GM23248 (cell line): ENCODE measurements at places on chromosomes 6 and 20.

DNA sequence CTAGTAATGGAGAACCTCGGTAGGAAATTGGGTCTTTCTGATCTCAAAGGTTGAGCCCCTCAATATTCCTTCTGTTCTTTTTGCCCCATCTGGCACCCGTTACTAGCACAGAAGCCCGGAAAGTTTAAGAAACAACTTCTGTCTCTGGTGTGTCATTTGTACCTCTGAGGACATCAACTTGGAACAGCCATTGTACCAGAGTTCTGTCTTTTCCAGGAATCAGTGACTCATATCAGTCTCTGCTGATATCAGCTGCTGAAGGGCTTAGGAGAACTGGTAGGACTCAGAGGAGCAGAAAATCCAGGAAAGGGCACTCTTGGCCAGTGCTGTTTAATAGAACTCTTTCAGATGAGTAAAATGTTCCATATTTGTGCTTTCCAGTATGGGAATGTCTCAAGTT is 78.3 kb upstream of the CHD6 start:
- peak; percentile 36 for DNase-seq

DNA sequence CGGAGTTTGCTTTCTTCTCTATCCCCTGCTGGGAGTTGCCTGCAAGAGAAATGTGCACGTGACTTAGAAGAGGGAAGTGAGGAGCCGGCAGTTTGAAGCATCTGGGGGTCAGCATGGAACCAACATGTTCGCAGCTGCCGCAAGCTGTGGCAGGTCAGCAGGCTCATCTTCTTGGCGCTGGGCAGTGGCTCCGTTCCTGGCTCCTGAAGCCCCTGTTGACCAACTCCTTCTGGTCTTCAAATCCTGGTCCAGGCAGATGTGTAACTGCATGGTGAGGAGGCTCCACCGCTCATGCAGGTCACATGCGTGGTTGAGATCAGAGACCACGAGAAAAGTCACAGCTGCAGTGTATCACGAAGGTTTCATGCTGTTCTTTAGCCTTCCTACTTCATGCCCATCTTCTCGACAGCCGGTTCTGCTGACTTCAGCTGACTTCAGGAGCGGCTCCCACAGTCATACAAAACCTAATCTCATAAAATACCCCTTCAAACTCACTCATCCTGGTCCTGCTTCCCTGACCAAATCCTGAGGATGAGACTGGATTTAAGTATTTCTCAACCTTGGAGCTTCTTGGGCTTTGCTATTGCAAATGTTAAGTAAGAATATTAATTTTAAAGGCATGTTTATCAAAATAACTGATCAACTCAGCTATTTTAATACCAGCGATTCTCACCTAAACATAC is 44.9 kb upstream of the BCAS1 start:
- DNase-seq: peak; percentile 46

- peak; percentile 76 for DNase-seq
Observed at GRCh38 chr6:17418281-17419188, 25.1 kb downstream of the CAP2 start.

DNA sequence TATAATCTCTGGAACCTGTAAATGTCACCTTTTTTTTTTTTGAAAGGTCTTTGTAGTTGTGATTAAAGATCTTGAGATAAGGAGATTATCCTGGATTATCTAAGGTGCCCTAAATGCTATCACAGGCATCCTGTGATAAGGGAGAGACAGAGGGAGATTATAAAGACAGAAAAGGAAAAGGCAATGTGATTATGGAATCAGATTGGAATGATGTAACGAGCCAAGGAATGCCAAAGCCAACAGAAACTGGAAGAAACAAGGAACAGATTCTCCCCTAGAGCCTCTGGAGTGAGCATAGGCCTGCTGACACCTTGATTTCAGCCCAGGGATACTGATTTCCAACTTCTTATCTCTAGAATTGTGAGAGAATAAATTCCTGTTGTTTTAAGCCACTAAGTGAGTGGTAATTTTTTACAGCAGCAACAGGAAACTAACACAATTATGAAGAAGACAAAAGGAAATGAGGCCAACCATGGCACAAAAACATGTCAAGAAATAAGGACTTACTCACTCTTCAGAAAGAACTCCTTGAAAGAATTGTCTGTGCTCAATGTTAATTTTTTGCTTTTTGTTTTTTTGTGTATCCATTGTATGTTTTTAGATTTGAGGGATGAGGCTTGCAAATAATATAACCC is 82.7 kb downstream of the CFAP61 start:
- DNase-seq: no peak

- DNase-seq: no peak
Observed at GRCh38 chr6:42961020-42961470, 491 bp downstream of the GNMT start.

- DNase-seq: peak; percentile 58
Observed at GRCh38 chr20:25573288-25574251, 11.8 kb downstream of the NINL start.

GRCh38 chr6:140071601-140072062 is 697.2 kb upstream of the CITED2 start:
- peak; percentile 87 for DNase-seq

DNA sequence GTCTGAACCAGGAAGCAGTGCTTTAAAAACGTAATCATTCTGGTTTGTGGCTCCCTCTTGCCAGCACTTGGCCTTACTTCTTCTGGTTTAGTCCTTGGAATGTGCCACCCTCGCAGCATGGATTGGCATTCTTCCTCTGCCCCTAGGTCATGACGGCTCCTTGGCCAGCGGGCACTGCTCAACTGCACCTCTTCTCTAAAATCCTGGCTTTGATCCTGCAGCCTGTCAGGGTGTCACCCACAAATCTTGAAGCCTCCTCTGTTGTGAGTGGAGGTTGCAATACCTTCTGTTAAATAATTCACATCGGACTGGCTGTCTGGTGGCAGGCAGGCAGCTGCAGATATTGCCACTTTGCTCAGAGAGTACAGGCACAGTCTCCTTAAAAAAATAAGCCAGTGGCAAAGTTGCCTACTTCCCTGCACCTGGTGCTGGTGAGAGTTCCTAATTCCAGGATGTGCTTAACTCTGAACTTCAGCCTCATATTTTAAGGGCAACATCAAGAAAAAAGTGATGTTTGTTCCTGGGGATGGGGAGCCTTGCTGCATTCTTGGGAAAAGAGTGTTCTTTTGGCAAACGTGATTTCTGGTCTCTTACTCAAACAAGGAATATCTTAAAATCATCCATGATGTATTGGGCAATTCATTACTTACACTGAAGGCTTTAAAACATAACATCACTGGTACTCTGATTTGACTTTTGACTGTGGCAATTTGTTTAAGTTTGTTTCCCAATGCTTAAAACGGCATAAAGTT is 179.8 kb downstream of the FOXA2 start:
- peak; percentile 41 for DNase-seq

GRCh38 chr6:142378138-142378875 is 76.5 kb downstream of the ADGRG6 start:
- DNase-seq: peak; percentile 72

DNA sequence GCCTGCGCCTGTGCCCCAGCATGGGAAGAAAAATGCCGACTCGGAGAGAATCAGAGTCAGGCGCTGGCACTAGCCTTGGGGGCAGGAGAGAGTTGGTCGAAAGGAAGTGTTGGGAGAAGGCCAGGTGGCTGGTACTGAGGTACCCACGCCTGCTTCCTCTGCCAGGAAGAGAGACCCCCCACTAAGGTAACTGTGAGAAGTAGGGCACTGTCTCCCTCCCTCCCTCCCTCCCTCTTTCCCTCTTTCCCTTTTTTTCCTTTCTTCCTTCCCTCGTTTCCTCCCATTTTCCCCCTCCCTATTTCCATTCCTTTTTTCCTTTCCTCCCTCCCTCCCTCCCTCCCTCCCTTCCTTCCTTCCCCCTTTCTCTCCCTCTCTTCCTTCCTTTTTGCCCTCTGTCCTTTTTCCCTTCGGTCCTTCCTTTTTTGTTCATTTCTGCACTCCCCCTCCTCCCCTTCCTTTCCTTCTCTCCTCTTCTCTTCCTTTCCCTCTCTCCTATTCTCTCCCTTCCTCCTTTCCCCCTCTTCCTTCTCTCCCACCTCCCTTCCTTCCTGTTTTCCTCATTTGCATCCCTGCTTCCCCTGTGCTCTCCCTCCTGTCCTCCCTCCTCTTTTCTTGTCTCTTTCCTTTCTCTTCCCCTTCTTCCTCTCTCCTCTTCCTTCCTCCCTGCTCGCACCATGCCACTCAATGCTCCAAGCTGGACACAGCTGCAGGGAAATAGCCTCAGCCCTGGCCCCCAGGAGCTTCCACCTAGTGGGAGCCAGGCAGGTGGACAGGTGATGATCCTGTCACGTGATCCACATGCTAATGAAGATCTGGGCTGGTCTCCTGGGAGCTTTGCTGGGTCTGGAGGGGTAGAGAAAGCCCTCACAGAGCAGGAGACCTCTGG is 148.0 kb downstream of the DHX35 start:
- no peak for DNase-seq

- no peak for DNase-seq
Observed at GRCh38 chr20:16290358-16290757, 282.9 kb downstream of the KIF16B start.

- DNase-seq: no peak
Observed at GRCh38 chr20:14956538-14956937, 619.1 kb upstream of the FLRT3 start.

GRCh38 chr6:169885131-169885530 is 133.7 kb downstream of the ERMARD start:
- DNase-seq: no peak

DNA sequence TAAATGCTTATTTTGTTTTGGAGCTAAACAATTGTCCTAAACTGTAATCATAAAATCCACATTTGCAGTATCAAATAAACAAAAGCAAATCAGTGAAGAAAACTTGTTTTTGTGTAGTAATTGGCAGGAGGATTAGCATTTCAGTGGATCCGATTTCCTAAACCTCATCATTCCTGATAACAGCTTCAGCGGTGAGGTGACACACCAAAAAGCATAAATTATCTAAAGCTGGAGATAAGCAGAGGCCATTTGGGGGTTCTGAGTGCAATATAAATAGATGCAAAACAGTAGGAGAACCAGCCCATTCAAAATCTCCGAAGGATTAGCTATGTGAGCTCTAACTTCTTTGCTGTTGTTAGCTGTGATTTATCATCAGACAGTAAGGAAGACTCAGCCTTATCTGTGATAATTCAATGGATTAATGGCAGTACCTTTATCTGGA is 235.8 kb downstream of the EPHA7 start:
- DNase-seq: no peak

DNA sequence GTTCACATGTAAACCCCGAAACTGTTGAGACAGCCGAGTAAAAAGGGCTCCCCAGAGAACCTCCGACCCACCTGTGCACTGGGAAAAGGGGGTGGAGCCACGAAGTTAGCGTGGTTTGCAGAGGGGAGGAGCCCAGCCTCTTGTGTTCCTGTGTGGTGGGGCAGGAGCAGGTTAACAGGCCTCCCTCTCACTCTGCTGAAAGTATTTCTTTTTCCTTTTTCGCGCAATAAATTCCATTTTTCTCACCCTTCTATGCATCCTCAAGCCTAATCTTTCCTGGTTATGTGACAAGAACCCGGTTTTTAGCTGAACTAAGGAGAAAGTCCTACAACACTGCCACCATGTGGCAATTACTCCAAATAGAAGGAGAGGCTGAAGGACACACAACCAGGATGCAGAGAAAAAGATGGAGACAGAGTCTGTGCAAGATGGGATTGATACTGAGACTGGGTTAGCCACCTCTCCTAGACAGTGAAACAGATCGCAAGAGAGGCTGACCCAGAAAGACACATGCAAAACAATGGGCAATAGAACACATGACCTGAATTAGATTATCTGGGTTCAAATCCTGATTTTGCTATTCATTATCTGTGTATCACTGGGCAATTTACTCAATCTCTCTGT is 168.7 kb upstream of the PRSS16 start:
- DNase-seq: peak; percentile 80

GRCh38 chr20:63163596-63164483 is 52.1 kb downstream of the YTHDF1 start:
- DNase-seq: no peak

DNA sequence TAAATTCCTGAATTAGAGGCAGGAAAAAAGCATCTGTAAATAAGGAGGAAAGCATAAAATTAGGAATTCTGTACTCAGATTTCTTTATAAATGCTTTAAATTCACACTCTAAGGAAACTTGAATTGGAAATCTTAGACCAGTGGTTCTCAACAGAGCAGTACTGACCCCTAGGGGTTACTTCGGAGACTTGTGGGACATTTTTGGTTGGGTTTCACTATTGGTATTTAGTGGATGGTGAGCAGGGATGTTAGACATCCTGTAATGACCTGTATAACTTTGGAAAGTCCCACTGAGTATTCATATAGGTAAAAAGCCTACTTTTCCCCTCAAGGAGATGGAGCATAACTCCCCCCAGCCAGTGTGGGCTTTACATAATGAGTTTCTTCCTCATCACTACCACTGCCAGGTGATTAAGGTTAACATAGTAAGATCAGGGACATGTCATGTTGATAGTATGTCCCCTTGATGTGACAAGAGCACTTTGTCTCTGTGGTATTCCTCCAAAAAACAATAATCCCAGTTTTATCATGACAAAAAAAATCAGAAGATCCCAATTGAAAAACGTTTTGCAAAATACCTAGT is 31.0 kb downstream of the GLO1 start:
- peak; percentile 79 for DNase-seq

DNA sequence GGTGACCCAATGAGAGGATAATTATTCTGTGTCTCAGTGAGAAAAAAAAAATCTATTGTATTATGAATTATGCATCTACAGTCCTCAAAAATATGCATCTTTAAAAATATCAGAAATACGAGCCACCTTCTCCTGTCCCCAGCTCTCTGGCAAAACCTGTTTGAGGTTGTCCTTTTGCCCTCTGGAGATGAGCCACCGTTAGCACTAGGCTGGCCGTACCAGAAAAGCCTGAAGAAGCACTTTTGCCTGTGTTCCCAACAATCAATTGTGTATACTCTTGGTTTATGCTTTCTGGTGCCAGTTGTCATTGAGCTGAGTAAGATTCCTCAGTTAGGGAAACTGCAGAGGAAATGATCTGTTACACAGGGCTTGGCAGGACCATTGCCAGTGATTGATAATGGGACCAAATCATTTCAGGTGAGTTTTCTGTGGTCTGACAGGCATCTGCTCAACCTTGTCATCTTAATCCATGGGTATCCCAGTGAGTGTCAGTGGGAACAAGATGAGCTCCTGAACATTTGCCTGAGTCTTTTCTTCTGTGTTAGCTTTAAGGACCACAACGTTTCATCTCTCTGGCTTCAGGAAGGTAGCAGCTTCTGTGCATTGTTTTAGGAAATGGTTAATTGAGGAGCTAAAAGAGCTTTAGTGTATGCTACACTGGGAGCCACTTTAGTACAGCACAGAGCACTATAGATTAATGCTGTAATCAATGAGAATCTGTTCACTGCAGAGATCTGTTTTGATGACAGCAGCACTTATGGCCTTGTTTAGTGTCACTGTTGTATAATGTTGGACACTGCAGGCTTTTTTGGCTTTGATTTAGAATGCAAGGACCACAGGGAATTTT is 330.1 kb downstream of the RIMS1 start:
- DNase-seq: no peak

DNA sequence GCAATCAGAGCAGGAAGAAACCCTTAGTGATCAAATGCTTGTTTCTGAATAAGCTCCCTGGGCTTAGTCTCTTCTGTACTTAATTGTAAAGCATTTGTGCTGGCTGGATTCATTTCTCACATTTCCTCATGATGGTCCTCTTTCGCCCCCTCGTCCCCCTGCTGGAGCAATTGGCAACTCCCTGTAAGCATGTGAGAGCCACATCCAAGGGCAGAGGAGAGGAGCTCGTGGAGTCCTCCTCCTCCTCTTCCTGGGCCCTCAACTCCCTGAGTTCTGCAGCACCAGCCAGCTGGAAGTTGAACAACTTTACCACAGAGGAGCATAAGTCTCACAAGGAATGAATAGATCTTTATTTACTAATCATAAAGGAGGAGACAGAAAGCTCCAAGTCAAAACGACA is 12.6 kb downstream of the ANKEF1 start:
- peak; percentile 4 for DNase-seq

- no peak for DNase-seq
Observed at GRCh38 chr20:21570285-21570992, 56.6 kb upstream of the NKX2-2 start.

GRCh38 chr20:49384437-49385434 is 97.7 kb downstream of the KCNB1 start:
- peak; percentile 75 for DNase-seq
